ENCODE measurements at places on chromosomes 4 and X. TPM values are rescaled to one million over a fixed set of nuclear protein-coding genes. Genes with fewer than 3 reads are reported as not detected.

DNA sequence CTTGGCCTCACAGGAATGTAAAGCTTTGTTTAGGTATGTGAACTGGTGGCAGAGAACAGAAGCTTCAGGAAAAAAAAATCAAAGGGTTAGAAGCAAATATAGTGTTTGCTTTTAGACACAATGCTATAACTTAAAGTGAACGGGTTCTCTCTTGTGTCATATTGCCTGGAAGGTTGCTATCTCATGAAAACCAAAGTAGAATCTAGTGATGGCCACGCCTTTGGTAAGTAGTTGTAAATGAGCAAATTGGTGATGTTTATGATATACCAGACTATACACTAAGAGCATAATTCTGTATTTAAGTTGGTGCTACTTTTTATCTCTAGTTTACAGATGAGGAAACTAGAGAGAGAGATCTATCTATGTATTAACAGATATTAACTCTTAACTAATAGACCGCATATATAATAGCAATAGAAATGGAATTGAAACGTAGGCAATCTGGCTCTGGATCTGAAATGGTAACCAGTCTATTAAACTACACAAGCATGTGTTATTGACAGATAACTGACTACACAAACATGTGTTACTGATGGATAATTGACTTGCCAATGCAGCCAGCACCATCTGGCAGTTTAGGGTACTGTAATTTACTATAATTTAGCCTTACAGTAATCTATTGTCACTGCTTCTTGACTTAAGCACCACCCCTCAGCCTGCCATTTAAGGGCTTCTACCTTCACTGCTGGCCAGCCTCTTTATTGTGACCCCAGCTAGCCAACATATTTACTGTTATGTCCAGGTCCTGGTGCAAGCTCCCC lies 40.8 kb downstream of the HCCS start:
- no peak for DNase-seq

- DNase-seq = no peak
Measured at GRCh38 chrX:132181364-132181763, 37.9 kb downstream of the RAP2C start.

DNA sequence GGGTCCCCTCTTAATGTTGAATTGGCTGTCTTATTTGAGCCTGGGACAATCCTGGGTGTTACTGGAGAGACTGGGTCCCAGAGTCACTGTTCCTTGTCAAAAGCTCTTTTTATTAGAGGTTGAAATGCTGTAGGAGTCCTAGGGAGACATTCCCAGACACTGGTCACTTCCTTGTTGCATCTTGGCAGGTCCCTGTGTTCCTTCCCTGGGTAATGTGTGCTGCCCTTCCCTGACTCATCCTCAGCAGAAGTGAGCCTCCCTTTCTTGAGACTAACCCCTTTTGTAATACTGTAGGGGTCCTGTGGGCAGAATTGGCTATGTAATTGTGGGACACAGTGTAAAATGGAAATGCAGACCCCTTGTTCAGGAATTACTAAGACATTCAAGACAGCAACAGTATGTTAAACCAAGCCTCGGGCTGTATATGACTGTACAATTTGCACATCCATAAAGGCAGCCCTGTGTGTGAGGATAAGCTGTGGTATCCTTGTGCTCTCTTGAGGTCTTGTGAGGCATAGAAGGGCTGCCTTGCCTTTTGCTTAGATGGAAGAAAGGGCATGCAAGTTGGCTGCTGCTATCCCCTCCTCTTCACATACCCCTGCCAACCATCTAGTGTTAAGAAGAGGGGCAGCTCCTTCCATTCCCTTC lies 53.5 kb downstream of the DCLK2 start:
- no peak for DNase-seq

DNA sequence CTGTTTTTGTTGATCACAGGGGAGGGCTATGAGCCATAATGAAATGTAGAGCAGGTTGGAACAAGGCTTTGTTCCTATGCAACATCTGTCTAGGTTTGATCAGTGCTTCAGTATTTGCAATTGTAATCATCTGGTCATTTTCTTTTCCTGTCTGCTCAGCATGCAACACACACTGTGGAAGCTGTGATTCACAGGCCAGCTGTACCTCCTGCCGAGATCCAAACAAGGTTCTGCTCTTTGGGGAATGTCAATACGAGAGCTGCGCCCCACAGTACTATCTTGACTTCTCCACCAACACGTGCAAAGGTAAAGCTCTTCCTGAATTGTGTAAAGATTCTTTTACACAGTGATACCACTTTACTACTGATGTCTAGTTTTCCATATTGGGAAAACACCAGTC lies 181.9 kb upstream of the ANXA3 start:
- no peak for DNase-seq

DNA sequence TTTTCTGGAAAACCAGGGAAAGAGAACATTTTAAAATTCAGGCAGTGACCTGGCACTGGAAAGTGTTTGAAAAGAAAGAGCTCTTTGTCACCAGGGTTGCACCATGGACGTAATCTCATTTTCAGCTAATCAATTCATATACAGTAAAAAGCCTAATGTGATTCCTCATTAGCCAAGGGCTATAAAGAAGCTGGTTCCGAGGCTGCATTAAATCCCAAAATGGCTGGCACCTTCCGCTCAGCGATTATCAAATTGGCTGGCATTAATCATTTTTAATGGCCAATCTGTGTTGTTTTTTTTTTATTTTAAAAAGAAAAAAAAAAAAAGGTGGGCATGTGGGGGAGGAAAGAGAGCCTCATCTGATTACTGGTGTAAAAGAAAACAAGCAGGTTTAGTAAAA lies 341.4 kb downstream of the RAB28 start:
- DNase-seq = no peak

- DNase-seq = no peak
Measured at GRCh38 chr4:119841361-119841760, 212.8 kb upstream of the PDE5A start.

DNA sequence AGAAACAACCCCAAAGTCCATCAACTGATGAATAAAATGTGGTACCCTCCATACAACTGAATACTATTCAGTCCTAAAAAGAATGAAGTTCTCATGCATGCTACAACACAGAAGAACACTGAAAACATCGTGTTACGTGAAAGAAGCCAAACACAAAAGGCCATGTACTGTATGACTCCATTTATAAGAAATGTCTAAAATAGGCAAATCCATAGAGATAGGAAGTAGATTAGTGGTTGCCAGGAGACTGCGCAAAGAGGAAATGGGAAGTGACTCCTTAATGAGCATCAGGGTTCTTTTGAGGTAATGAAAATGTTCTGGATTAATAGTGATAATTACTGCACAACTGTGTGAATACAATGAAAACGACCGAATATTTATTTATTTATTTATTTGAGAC lies 23.4 kb downstream of the FBXW7 start:
- no peak for DNase-seq

DNA sequence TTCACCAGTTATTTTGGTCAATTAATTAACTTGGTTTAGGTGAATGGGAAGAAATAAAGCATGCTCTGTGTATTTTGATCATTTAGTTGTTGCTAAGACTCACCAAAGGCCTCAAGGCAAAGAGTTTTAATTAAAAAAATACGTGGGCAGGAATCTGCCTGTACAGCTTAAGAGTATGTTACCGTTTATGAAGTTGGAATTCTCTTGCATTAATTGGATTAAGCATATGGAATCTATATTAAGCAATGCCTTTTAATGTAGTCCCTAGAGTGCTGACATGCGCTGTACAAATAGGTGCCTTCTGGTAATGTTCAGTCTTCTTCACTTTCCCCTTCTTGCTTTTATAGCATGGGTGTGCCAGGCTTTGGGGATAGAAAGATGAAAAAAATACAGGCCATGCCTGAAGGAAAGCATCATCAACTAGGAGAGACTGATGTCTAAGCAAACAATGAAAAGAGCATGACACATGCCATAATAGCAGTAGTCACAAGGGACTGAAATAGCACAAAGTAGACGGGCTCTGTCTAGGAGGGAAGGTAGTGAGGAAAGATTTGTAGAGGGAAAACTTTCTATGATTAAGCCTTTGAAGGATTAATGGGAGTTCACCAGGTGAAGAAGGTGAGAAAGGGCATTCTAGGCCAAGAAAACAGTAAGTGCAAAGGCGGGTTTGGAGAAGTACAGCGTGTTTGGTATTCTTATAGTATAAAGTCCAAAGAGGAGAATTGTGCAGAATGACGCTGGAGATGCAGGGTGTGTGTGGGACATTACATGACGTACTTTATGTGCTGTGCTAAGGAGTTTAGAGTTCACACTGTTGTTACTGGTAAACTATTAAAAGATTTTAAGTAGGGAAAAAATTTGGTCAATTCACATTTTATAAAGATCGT lies 226.1 kb upstream of the ANXA3 start:
- peak; percentile 30 for DNase-seq

GRCh38 chr4:100391863-100392262 lies 126.0 kb downstream of the EMCN start:
- no peak for DNase-seq

GRCh38 chr4:28373601-28374000 lies 1513.0 kb downstream of the STIM2 start:
- DNase-seq = no peak

- no peak for DNase-seq
Measured at GRCh38 chr4:92266521-92266920, 37.2 kb upstream of the GRID2 start.

GRCh38 chrX:134732152-134732551 lies 73.9 kb upstream of the PLAC1 start:
- no peak for DNase-seq

DNA sequence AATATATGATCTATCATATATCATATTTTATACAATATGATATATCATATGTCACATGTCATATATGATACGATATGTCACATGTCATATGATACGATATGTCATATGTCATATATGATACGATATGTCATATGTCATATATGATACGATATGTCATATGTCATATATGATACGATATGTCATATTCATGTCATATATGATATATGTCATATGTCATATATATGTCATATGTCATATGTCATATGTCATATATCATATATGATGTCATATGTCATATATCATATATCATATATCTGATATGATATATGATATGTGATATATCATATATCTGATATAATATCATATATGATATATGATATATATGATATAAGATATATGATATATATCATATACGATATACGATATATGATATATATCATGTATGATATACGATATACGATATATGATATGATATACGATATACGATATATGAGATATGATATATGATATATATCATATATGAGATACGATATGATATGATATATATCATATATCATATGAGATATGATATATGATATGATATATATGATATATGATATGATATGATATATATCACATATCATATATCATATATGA lies 122.3 kb upstream of the USP9X start:
- DNase-seq = no peak

- peak; percentile 41 for DNase-seq
Measured at GRCh38 chr4:123588631-123589241, 192.1 kb downstream of the SPRY1 start.

The MGST2 gene
- total RNA-seq = 129 TPM

The PABPC1L2A gene
- total RNA-seq = not detected

The C1QTNF7 gene
- 4.0 TPM for total RNA-seq

The ADAM29 gene
- not detected for total RNA-seq

The TENM3 gene
- total RNA-seq = 2.2 TPM

The GABRG1 gene
- total RNA-seq = not detected

The TMEM47 gene
- 9.1 TPM for total RNA-seq
